Adrenal gland (tissue), 19 donors: ENCODE measurements at places on chromosomes 5 and 9. TPM values are rescaled to one million over a fixed set of nuclear protein-coding genes. Genes with fewer than 3 reads are reported as not detected.

The NR5A1 gene
- total RNA-seq = 198 TPM

The ISL1 gene
- total RNA-seq = 0.13 TPM

The LRRC70 gene
- total RNA-seq = 1.4 TPM

The FAM169A gene
- 12.3 TPM for total RNA-seq

The IL6ST gene
- 271 TPM for total RNA-seq

The MINAR2 gene
- total RNA-seq = not detected

The SHC3 gene
- 21.2 TPM for total RNA-seq

The ANXA1 gene
- 36.9 TPM for total RNA-seq

The PTPN3 gene
- 5.1 TPM for total RNA-seq

The TMEM215 gene
- total RNA-seq = not detected

The ROR2 gene
- total RNA-seq = 16.4 TPM

The PLAC8L1 gene
- total RNA-seq = not detected

The CATSPER3 gene
- total RNA-seq = 1.5 TPM

The PRDM9 gene
- not detected for total RNA-seq

The TAF11L7 gene
- total RNA-seq = not detected

The BHMT gene
- 1.6 TPM for total RNA-seq

The DNAH5 gene
- total RNA-seq = 0.68 TPM

The PPP2CA gene
- total RNA-seq = 146 TPM

The ZNF483 gene
- total RNA-seq = 22.4 TPM

The C9orf50 gene
- total RNA-seq = not detected

The PCDHB11 gene
- 3.7 TPM for total RNA-seq

The PTGES gene
- total RNA-seq = 0.67 TPM

The FAF2 gene
- 40.2 TPM for total RNA-seq

The TSSK1B gene
- total RNA-seq = not detected

The MOB3B gene
- total RNA-seq = 4.1 TPM

The EGFLAM gene
- 7.1 TPM for total RNA-seq

The GRXCR2 gene
- total RNA-seq = not detected

The IL13 gene
- total RNA-seq = not detected

The TMEM252 gene
- total RNA-seq = not detected

The ANKRD34B gene
- not detected for total RNA-seq

The SELENOP gene
- 253 TPM for total RNA-seq

The CA9 gene
- 2.0 TPM for total RNA-seq

The DEPDC1B gene
- 0.78 TPM for total RNA-seq

The FBP2 gene
- total RNA-seq = 0.95 TPM

The SPATA31E1 gene
- total RNA-seq = not detected

The GNA14 gene
- 5.6 TPM for total RNA-seq

The MYMK gene
- not detected for total RNA-seq

The TLX3 gene
- not detected for total RNA-seq

The MZB1 gene
- total RNA-seq = not detected

The SPACA9 gene
- 12.1 TPM for total RNA-seq

The CDH12 gene
- 10.8 TPM for total RNA-seq

The GARNL3 gene
- 39.3 TPM for total RNA-seq

The MEF2C gene
- total RNA-seq = 51.7 TPM

The BTNL3 gene
- total RNA-seq = 0.25 TPM

The LMBRD2 gene
- 13.1 TPM for total RNA-seq

The FUT7 gene
- 0.21 TPM for total RNA-seq

The GABRP gene
- total RNA-seq = 0.26 TPM

The MRPS30 gene
- 54.1 TPM for total RNA-seq

The PCDHA12 gene
- 1.9 TPM for total RNA-seq

The DMGDH gene
- 5.8 TPM for total RNA-seq

The TNC gene
- 53.8 TPM for total RNA-seq

The TMC1 gene
- total RNA-seq = 0.50 TPM

The LCP2 gene
- total RNA-seq = 12.7 TPM

The WDR55 gene
- 19.3 TPM for total RNA-seq

The NEUROG1 gene
- total RNA-seq = not detected
